Activated CD4-positive, alpha-beta memory T cell treated with anti-CD3 and anti-CD28 coated beads, Interleukin-2, amount 10 ng/mL, durations not matched to agents 7 days and 5 days (primary cell): ENCODE measurements at places on chromosomes 16 and 17.

GRCh38 chr16:66127459-66128370 lies 238.8 kb upstream of the CDH5 start:
- peaks cover 31% of the 10 kb centered on the region for H3K27me3 ChIP-seq
- H3K4me1 ChIP-seq, result no peaks in the 10 kb centered on the region
- H3K36me3 ChIP-seq, result no peaks in the 10 kb centered on the region
- DNase-seq, result no peak

DNA sequence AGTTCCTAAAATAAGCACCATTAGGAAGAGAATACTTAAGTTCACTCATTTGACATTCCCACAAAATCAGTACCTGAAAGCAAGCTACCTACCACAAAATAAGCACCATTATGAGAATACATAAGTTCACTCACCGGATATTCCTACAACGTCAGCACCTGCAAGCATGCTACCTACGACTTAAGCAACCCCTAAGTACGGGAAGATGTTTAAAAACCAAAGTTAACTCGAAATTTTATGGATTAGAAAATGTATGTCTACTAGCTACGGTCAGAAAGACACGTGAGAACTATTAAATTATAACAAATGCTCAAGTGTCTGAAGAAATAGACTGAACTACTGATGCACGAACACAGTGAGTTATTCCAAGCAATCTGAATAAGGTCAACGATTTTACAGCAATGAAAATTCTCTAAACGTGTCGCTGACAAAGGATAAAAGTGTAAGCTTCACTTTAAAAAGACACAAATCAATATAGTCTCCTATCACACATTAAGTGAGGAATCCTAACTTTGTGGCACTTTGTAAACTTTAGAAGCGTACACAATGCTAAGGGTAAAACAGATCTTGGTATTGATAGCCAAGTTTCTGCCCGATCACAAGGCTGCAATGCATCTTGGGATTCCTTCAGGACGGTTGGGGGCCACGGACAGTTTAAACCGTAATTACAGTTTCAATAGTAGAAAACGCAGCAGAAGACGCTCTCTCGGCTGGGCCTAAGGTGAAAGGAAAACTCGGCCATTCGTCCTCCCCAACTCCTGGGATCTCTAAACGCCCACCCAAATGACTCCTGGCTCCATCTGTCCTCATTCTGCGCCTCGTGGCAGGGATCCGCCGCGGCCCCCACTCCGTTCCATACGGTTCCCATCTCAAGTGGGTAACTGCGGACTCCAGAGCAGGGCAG lies 1.3 kb downstream of the GSPT1 start:
- H3K4me3 ChIP-seq, result peak overlapping the region; percentile 88
- H3K27ac ChIP-seq, result peak overlapping the region; percentile 90
- H3K4me1 ChIP-seq, result peaks cover 45% of the 10 kb centered on the region

GRCh38 chr17:77544347-77545110 lies 403.8 kb downstream of the SEC14L1 start:
- no peaks in the 10 kb centered on the region for H3K36me3 ChIP-seq
- peaks cover 4% of the 10 kb centered on the region for H3K4me1 ChIP-seq
- no peak for DNase-seq
- H3K27ac ChIP-seq, result no peak overlapping the region
- H3K27me3 ChIP-seq, result peaks cover 16% of the 10 kb centered on the region
- H3K4me3 ChIP-seq, result no peak overlapping the region

GRCh38 chr16:83586461-83587200 lies 221.1 kb upstream of the HSBP1 start:
- H3K27me3 ChIP-seq, result no peaks in the 10 kb centered on the region
- DNase-seq, result no peak
- H3K4me1 ChIP-seq, result no peaks in the 10 kb centered on the region
- no peaks in the 10 kb centered on the region for H3K36me3 ChIP-seq
- no peak overlapping the region for H3K4me3 ChIP-seq

- no peak for DNase-seq
- no peak overlapping the region for H3K4me3 ChIP-seq
- no peaks in the 10 kb centered on the region for H3K27me3 ChIP-seq
Measured at GRCh38 chr16:13148836-13149235, 247.4 kb downstream of the SHISA9 start.

- H3K27me3 ChIP-seq, result no peaks in the 10 kb centered on the region
- H3K4me1 ChIP-seq, result no peaks in the 10 kb centered on the region
- no peak overlapping the region for H3K4me3 ChIP-seq
- no peak for DNase-seq
- H3K27ac ChIP-seq, result no peak overlapping the region
- no peaks in the 10 kb centered on the region for H3K36me3 ChIP-seq
Measured at GRCh38 chr17:20171741-20172365, 162.7 kb downstream of the SPECC1 start.

GRCh38 chr17:30321314-30321713 lies 12.5 kb downstream of the TMIGD1 start:
- H3K27me3 ChIP-seq, result peaks cover 3% of the 10 kb centered on the region
- H3K27ac ChIP-seq, result no peak overlapping the region
- H3K4me1 ChIP-seq, result peaks cover 21% of the 10 kb centered on the region
- DNase-seq, result no peak

DNA sequence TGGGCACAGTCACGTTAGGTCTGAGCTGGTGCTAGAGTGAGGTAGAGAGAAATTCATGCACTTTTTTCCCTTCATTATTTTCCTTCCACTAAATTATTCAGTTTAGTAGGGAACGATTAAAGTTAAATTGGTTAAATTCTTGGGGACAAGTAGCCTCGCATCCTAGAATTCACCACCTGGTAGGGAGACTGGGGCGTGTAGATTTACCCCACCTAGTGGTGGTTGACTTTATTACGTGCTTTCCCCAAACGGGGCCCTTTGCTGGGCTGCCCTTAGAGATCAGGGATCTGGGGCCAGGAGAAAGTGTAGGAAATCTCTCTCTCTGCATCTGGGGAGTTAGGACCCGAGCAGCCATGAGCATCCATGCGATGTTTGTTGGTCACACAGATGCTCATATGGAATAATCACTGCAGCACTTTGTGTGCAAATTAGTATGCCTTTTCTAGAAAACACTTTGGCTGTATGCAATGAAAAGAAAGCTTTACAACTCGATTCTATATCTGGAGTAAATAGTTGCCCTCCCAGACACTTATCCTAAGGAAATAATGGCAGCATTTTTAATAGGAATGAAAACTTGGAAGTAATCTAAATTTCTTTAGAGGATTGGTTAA lies 107.0 kb downstream of the PLCG2 start:
- peaks cover 3% of the 10 kb centered on the region for H3K4me1 ChIP-seq
- H3K27ac ChIP-seq, result no peak overlapping the region
- peaks cover 2% of the 10 kb centered on the region for H3K27me3 ChIP-seq
- DNase-seq, result peak; percentile 35
